NCI-H345 (cell line): ENCODE measurements at places on chromosomes 4 and X.

DNA sequence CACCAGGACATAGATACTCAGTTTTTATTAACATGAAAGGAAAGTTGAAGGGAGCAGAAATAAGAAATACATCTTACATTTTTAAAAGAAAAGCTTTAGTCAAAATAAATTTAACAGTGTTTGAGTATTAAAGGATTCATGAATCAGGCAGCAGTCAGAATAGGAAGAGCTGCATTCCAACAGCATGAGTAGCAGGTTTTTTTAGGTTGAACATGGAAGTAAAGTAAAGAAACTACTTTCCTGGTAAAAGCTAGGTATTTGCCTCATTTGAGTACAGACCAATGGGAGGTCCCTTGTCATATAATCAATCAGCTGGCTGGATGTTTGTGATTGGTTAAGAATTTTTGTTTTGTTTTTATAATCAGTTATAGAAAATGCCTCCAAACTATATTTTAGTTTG is 645.9 kb upstream of the INTU start:
- DNase-seq: no peak

DNA sequence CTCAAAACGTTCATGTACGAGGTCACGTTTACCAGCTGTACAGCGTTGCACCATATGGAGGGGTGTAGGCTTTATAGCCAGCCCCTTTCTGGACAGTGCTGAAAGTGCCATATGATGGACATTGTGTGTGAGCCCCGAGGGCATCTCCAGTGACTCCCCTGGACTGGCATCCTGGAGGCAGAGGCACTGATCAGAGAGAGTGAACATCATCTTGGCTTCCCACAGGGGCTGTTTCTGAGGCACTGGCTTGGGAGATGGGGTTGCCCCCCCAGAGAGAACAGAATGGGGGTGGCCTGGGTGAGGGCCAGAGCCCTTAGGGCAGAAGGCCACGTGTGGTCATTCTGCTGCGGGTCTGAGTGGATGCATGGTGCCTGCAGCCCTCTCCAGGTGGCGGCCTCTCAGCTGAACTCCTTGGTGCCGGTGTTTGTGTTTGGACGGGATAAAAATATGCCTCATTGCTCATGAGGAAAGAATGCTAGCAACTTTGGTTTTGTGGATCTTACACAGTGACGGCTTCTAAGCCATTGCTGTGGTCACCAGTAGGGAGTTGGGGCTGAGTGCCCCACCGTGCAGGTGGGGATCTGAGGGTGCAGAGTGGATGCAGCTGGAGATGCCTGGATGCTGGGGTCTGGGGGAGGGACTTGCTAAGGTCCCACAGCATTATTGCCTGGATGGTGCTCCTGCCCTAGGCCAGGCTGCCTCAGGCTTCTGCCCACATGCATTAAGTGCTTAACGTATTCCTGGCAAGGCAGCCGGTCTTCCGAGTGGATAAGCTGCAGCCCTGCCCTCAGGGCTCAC is 3.4 kb downstream of the WFS1 start:
- no peak for DNase-seq

DNA sequence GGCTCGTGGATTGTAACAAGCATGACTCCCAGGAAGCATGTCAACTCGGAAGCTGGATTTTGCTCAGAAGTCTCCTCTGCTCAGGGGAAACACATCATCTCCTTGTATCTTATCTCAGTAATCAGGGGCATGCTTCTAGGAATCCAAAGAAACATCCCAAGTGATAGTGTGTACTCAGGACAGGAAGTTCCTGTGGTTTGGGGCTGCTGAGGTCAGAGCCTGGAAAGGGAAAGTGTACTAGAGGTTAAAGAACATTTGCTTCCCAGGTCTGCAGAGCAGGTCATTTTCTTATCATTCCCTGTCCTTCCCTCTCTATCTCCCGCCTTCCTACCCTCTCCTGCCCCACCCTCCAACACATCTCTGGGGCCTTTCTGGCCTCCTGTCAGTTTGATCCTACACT is 38.8 kb downstream of the SLC34A2 start:
- no peak for DNase-seq

DNA sequence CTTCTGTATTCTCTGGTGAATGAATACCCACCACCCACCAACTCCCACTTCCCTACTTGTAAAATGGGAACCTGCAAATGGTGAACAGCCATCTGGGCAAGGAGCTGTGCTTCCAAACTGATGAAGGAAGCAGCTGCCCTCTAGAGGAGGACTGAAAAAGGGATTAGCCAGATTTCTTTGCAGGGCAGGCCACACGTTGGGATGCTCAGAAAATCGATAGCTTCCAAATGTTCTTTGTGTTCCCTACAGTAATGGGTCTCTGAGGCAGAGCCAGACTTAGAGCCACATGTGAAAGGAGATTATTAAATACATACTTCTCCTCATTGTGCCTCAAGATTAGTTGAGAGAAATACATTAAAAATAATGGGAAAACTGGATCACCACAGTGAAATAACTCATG is 39.3 kb upstream of the LPAR4 start:
- DNase-seq: no peak

DNA sequence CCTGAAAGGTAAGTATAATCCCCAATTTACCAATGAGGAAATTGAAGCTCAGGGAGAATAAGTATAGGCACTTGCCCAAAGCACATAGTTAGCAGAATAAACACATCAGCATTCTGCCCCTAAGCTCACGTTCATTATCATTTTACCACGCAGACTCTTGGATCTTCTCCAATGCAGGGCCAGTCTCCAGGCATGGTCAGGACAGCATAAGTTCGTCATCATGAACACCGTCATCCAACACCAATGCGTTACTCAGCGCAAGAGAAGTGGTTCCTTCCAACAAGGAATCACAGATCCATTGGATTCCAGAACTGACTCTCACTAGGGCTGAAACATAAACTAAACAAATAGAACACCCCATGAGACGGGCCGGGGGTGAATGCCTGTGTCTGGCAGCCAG is 86.5 kb upstream of the GPM6B start:
- DNase-seq: peak; percentile 68

DNA sequence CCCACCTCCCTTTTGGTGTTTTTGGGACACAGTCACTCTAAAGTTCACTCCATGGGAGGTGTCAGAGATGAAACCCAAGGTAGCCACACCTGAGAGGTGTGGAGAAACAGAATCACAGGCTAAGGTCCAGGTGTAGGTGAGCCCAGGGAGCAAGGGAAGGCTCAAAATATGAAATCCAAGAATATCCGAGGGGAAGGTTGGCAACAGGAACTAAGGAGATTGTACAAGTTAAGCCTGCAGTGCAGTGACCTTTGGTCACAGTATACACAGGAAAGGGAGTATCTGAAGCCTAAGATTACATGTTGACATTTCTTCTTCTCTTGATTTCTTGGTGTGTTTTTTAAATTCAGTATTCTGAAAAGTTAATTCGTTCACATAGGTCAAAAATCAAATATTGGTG is 46.5 kb downstream of the PHF8 start:
- DNase-seq: no peak

DNA sequence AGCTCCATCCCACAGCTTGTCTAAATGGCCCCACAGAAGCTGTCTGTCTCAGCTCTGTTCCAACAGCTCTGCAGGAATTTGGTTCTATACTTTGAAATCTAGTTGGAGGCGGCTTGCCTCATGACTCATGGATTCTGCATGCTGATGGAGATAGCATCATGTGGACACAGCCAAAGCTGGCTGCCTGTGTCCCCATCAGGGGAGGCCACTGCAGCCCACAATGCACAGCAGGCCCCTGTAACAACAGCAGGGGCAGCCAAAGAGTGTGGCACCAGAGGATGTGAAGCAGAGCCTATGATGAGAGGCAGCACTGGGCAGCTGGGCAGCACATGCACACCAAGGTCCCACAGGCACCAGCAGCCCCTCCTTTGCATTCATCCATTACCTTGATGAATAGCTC is 67.2 kb downstream of the DCAF12L1 start:
- no peak for DNase-seq

- DNase-seq: no peak
These were observed 20.8 kb upstream of the SLC10A4 start for GRCh38 chr4:48462363-48462762.

DNA sequence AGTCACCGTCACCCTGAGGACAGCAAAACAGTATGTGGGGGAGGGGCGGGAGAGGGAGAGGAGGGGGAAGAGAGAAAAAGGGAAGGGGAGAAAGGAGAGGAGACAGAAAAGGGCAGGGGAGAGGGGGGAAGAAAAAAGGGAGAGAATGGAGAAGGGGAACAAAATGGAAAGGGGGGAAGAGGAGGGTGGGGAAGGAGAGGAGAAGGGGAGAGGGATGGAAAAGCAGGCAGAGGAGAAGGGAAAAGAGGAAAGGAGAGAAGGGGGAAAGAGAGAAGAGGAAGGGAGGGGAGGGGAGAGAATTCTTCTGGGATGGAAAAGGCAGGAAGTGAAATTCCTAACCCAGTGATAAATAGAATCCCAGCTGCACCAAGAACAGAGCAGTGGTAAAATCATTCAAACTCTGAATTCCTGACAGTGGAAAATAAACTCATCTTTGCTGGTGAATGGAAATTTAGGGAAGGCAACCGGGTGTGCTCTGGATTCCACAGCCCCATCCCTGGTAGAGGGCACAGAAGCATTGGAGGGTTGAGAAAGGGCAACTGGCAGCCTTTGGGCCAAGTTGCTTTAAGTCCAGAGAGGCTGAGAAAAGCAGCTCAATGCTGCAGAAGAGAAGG is 244.2 kb downstream of the BCOR start:
- no peak for DNase-seq

GRCh38 chr4:184825896-184826690 is at the start of gene ACSL1:
Gene ACSL1, minus strand, starts transcription at chr4:184825968. Its CDS starts 22,454 bp downstream, at chr4:184803514.
- DNase-seq: peak; percentile 57

- DNase-seq: no peak
These were observed 87.5 kb downstream of the NSUN7 start for GRCh38 chr4:40837094-40837870.

- no peak for DNase-seq
These were observed 30.3 kb downstream of the INPP4B start for GRCh38 chr4:142815834-142816233.

DNA sequence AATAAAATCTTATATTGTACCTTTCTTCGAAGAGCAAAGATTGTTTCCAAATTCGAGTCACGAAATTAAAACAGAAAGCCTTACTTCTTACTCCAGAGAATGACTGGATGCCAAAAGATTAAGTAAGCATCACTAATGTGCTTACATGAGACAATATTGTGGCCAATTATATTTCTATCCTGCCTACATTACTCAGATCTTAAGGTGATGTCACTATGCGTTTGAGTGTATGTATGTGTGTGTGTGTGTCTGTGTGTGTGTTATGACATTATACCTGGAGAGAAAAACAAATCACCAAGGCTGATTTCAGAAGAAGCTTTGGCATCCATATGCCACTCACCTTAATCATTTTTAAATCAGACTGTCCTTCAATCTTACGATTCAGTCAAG is 556.3 kb downstream of the PPARGC1A start:
- no peak for DNase-seq
